CD4-positive, alpha-beta T cell treated with Interferon gamma for 1 hour (primary cell): ENCODE measurements at places on chromosomes 16 and 17.

DNA sequence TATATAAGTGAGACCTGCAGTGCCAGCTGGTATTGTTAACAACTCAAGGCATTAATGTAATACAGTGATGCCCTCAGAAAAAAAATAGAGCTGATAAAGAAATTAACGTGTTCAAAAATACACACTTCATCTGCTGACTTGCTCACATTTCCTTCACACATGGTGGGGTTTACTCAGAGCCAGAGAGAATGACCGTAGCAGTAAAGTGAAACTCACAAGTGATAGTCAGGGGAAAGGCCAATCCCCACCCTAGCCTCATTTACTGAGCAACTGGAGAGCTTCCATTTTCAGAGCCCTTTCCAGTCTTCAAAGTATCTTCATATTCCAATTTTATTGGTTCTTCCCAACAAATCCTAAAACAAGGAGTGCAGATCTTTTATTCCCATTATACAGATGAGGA, 74.0 kb upstream of the HLF start:
- DNase-seq, result no peak

DNA sequence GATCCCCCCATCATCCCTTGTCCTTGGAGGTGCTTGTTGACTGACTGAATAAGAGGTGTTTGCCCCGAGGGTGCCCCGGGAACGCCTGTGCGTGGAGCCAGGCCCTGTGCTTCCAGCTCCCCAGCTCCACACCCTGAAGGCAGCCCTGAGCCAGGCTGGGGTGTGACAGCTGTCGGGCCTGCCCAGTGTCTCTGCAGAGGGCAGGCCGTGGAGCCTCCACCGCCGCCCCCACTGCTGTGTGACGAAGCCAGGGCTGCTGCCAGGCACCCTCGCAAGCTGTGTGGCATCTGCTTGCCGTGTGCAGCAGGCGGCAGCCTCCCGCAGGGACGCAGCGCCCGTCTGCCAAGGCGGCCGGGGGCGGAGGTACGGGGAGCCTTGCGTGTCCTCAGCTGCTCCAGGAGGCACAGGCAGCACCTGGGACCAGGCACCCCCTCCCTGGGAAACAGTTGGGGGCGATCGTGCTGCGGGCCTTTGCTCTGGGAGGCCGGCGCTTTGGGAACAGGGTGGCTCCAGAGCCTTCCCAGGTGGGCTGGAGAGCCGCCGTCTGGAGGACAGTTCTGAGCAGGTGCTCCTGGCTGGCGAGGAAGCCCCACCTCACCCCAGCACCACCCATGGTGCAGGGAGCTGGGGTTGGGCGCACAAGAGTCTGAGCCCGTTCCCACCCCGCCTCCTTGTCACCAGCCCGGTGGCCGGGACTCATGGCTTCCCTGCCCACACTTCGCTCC, 26.6 kb downstream of the GSE1 start:
- DNase-seq, result no peak

- no peak for DNase-seq
Observed at GRCh38 chr16:534856-535445, 7.4 kb downstream of the CAPN15 start.

GRCh38 chr17:17344507-17345293, 41.5 kb downstream of the NT5M start:
- no peak for DNase-seq

GRCh38 chr17:8829036-8829941, 30.1 kb upstream of the MFSD6L start:
- DNase-seq, result no peak
